ENCODE measurements at places on chromosomes 7 and 10.

- no peak for DNase-seq
These were observed 13.3 kb upstream of the IFIT1B start for GRCh38 chr10:89364531-89364930.

GRCh38 chr7:14045651-14046050, 56.2 kb upstream of the ETV1 start:
- no peak for DNase-seq

DNA sequence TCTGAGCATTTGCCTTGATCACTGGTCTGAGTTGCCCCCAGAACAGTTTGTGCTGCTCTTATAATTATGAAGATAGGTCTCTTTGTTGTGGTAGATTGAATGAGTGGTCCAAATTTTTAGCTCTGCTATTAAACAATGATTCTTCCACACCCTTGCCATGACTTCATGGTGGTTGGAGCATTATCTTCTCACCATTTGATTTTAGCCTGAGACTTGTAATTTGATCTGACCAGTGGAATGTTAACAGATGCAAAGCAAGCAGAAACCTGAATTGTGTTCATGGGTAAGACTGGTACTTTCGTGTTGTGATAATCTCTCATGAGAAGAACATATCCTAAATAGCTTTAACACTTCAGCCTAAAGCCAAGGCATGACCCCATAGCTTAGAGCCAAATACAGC, 139.1 kb downstream of the TFPI2 start:
- no peak for DNase-seq

DNA sequence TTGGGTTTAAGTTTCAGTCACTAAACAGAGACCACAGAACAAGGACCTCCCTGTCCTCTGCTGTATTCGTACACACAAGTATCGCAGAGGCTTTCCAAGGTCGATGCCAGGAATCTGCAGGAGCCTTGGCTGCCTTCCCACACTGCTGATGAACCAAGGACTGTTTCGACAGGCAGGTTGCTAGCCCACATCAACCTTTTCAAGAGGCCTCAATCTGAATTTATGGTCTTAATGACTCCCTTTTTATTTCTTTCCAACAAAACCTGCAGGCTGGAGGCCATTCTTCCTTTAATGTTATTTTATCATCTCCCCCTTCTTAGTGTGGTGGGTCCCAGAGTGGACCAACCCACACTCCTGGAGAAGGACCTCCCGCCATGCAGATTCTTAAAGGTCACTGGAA, 45.6 kb downstream of the JCAD start:
- no peak for DNase-seq

- DNase-seq = no peak
These were observed 8.0 kb downstream of the VSTM4 start for GRCh38 chr10:49107111-49107886.

GRCh38 chr10:62153191-62153590, 115.5 kb downstream of the RTKN2 start:
- DNase-seq = no peak

DNA sequence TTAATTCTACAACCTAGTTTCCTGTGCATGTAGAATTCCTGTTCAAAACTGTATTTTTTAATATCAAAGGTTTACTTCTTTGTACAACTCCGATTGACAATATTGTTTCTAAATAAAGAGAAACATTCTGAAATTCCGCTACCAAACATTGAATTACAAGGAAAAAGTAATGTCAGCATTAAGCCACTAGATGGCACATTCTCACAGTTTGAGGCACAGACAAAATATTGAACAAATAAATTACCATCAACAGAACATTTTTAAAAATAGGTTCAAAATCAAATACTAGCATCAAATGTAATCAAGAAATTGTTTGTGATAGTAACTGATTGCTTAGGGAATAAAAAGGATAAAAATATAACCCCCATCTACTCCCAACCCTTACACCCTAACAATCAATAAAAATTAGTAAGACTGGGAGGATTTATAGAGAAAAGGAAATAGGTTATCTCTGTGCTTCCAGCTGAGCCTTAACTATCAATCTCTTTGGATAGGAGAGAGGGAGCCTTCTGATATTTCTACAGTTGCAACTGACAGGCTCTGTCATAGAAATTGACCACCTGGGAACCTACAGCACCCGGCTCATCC, 86.6 kb upstream of the C7orf33 start:
- no peak for DNase-seq

DNA sequence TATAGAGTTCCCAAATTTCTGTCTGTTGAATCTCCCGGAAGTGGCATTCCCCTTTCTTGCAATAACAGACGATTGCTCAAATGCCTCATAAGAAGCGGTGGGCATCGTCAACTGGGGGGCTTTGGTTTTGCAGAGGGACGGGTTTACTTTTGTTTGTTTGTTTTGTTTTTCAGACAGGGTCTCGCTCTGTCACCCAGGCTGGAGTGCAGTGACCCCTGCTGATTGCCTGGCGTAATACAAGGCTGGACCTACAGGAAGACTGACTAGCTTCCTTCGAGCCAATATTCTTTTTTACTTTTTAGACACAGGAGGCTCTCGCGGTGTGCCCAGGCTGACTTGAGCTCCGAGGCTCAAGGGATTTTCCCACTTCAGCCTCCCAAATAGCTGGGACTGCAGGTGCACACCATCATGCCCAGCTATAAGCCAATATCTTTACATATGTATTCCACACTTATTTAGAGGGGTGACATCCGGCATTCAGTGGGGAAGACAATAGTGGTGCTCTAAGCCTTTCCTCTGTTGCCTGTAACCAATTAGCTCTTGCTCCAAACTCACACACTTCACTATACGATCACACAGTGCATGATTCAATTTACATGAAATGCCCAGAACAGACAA, 58.1 kb downstream of the FHIP2A start:
- no peak for DNase-seq

DNA sequence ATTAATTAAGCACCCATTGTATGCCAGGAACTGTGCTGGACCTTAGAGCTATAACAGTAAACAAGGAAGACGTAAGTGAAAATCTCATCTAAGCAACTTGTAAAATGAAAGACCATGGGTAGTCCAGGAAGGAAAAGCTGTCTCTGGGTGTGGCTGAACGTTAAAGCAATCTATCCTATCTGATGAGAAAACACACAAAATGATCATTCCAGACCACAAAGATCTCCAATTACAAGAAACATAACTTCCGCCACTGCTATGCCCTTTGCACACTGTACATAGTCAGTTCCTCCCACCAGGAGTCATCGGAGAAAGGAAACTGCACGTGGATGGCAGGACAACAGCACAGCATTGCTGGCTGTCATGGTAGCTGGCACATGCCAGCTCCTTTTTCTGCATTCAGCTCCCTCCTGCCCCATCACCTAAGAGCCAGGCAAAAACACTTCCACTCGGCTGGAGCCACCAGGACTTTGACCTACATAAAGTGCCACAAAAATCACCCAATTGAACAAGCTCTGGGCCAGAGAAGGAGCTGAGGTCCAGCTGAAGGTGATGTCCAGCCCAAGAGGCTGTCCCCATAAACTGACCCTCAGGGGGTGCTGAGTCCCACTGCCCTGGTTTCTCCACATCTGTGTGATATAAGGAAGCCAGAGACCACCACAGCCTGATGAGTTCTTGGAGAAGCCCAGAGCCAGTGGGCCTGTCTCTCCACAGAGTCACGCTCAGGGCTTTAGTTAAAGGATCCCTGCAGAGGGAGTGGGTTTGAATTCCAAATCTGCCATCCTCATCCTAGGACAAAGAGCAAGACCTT, 56.4 kb downstream of the STEAP1B start:
- DNase-seq = no peak

DNA sequence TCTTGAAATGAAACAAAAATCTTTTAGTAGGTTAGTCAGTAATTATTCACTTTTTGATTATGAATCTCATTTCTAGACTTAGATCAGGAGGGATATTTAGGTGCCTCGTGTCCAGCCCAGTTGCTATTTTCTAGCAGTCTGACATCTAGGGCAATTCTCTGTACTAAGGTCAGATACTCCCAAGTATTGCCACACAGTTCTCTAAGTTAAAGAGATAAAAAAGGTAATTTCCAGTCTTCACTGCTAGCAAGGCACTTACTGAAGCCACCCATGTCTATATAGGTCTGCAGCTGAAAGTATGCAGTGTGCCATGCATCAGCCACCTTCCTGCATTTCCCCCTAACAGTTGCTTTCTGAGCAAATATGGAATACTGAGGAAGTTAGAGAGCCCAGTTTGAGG, 83.4 kb downstream of the PON1 start:
- DNase-seq = no peak

DNA sequence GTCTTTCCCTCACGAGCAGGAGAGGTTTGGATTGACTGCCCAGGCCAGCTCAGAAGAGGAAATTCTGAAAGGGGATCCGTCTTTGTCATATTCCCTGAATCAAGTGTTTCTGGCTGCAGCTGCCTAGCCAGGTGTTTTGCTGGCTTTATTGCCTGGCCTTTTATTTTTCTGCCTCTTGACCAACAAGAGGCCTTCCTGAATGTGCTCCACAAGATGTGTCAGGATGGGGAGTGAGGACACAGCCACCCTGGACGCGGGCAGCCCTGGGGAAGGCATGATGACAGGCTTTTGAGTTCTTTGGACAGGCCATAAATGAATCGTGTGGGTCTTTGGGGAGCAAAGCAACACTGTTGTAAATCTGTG, 163.6 kb downstream of the CAMK1D start:
- DNase-seq = no peak

DNA sequence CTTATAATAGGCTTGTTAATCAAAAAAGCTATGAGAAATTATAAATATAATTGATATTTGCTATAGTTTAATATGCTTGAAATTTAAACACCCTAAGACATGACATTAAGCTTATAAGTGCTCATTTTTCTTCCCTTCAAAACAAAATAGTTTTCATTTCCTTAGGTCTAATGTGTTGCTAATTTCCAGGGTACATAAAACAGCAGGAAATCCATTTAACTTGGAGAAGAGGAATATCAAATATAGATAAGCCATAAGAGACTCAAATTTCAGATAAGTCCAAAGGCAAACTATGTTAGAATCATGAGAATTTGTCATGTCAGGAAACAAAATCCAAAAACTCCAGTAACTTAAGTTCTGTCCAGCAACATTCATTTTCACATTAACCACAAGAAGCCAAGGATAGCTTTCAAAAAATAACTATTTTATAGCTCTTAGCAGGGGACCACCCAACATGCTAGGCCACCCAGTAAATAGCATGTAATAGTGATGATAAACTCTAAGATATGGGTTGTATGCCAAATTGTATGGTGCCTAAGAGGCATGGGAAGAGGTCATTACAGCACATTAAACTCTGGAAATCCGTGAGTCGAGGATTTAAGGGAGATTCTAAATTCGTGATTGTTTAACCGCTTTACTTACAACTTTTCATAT, 298.1 kb downstream of the CRPPA start:
- no peak for DNase-seq

- peak; percentile 28 for DNase-seq
These were observed 16.5 kb upstream of the ANTXRL start for GRCh38 chr10:46270086-46270811.

GRCh38 chr10:125692601-125693523, 9.9 kb upstream of the TEX36 start:
- no peak for DNase-seq

DNA sequence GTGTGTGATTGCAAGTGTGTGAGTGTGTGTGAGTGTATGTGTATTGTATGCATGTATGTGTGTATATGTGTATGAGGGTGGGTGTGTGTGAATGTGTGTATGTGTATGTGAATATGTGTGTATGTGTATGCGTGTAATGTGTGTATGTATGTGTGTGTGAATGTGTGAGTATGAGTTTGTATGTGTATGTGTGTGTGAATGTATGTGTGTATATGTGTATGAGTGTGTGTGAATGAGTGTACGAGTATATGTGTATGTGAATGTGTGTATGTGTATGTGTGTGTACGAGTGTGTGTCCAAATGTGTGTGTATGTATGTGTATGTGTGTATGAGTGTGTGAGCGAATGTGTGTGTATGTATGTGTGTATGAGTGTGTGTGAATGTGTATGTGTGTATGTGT, 8.2 kb upstream of the GALNTL5 start:
- DNase-seq = no peak

DNA sequence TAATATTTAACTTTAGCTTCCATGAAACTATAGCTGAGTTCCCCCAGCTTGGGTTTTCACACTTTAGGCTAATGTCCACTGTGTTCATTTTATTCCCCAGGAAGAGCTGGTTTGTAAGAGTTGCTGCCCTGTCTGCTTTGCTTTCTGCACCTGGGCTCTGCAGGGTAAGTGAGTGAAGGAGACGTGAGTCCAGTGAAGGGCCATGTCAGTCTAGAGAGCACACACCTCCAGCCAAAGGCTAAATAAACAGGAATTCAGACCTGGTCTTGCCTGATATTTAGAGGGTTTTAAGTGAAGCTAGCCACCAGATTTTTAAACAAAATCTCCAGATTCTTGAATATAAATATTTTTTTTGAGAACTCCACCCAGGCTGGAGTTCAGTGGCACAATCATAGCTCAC, 24.5 kb upstream of the FZD1 start:
- no peak for DNase-seq

DNA sequence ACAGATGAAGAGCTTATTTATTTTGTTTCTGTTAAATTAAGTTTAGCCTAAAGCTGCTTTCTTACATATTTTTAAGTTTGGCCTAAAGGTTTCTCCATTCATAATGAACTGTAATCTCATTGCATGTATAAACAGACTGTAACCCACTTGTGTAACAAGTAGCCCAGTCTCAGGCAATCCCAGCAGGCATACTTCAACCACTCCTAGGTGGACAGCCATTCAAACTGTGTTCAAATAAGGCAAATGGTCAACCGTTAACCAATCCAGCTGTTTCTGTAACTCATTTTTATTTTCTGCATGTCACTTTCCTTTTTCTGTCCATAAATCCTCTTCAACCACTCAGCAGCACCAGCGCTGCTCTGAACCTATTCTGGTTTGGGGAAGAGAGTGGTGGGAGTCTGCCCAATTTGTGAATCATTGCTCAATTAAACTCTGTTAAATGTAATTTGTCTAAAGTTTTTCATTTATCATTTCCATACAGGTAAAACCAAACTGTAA, 35.9 kb downstream of the PHYHIPL start:
- DNase-seq = no peak

DNA sequence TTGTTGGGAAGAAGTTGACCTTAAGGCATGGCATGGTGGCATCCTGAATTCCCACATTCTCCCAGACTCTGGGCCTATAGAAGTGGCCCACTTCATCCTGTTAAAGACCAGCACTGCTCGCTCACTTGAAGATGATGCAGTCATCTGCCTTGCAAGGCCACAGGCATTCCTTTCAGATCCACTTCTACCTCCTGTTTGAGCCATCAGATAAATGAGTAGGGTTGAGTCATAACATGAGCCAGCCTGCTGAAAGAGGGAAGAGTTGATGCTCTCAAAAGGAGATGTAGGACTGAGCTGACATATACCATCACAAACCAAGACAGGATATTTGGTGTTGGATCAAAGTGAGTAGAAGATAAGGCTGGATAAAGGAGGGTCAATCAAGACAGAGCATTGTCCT, 1.5 kb upstream of the EBLN1 start:
- no peak for DNase-seq

DNA sequence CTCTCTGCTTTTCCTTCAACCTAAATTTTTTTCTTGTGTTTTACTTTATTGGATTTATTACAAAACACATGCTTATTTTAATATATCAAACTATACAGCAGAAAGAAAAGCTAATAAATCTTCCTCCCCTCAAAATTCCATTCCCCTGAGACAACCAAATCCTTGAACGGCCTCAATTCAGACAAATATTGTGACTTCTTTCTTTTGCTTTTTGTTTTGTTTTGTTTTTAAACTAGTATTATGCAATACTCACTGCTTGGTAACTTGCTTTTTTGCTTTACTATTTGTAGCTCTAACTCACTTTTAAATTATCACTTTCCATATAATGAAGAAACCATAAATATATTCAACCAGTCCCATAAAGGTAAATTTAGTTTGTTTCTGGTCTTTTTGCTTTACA, 59.4 kb upstream of the CDK1 start:
- no peak for DNase-seq

Measured in coronary artery (tissue), 2 donors.